Body of pancreas (tissue), 4 donors: ENCODE measurements at places on chromosomes 3 and 15. TPM values are rescaled to one million over a fixed set of nuclear protein-coding genes. Genes with fewer than 3 reads are reported as not detected.
A peak's percentile ranks its signal among the peaks of the same experiment; 100 is the strongest.

GRCh38 chr3:38232701-38233100 lies 32.9 kb upstream of the SLC22A13 start:
- no peak for DNase-seq

CILP gene
- 4.4 TPM for total RNA-seq

GRCh38 chr15:90774731-90775514 lies 57.8 kb downstream of the BLM start:
- DNase-seq, result no peak

GOLGA8S gene
- total RNA-seq, result not detected

- DNase-seq, result peak; percentile 66
These were observed 2.2 kb upstream of the ITIH1 start for GRCh38 chr3:52774901-52775864.

GRCh38 chr3:88195951-88196434 lies 46.2 kb downstream of the C3orf38 start:
- DNase-seq, result no peak

- DNase-seq, result no peak
These were observed 15.3 kb upstream of the SEMA3F start for GRCh38 chr3:50139718-50140423.

RBM15B gene
- 21.1 TPM for total RNA-seq

GRCh38 chr3:62003835-62004234 lies 369.5 kb downstream of the FEZF2 start:
- no peak for DNase-seq

DNA sequence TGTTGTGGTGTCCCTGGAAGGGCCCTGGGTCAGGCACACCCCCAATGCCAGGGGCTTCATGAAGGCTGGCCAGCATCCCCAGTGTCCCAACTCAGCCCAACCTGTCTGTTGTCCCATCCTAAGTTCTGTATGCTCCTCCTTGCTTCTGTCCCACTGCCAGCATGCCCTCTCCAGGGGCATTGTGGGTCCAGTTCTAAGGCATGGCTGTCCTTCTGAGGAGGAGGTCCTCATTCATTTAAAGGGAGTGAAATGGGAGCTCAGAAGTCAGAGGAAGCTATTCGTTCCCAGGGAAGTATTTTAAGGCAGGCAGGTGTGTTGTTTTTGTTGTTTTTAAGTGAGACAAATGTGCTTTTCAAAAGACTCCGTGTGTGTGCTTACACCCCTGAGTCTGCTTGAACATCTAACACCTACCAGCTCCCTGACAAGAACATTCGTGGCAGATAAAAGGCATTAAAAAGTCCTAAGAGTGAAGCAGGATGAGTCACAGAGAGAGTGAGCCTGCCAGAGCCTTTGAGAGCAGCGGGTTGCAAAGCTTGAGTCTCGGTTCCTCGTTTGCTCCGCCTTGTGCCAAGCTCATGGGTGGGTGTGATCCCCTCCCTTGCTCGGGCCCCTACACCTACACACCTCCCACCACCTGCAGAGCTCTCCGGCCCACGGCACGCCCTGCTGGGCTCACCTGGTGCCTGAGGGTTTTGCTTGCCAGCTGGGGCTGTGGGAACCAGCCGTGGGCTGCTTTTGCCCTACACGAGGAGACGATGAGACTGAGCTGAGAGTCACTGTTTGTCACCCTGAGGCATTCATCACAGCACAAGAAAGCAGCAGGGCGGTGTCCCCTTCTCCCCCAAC lies 183.4 kb upstream of the TOPAZ1 start:
- DNase-seq, result no peak

- no peak for DNase-seq
These were observed 22.3 kb downstream of the NCEH1 start for GRCh38 chr3:172688588-172688987.

GRCh38 chr15:52308446-52309153 lies 13.0 kb upstream of the MYO5C start:
- DNase-seq, result no peak

- no peak for DNase-seq
These were observed 277.2 kb downstream of the CHST2 start for GRCh38 chr3:143396790-143397189.

DNA sequence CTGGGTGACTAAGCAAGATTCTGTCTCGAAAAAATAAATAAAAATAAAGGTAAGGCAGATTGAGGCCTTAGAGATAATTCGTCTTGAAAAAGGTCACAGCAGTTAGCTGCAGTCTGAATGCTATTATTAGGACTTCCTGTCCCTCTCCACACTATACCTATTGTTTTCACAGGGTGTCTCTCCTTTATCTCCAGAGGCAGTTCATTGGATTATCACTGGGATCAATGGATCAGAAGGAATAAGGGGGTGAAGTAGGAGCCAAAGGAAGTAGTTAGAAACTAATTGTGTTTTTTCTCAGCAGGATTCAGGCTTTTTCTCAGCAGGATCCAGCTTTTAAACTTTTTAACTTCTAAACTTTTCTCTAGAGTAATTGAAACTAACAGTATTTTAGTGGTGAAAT lies 326.9 kb downstream of the IL5RA start:
- DNase-seq, result no peak

DNA sequence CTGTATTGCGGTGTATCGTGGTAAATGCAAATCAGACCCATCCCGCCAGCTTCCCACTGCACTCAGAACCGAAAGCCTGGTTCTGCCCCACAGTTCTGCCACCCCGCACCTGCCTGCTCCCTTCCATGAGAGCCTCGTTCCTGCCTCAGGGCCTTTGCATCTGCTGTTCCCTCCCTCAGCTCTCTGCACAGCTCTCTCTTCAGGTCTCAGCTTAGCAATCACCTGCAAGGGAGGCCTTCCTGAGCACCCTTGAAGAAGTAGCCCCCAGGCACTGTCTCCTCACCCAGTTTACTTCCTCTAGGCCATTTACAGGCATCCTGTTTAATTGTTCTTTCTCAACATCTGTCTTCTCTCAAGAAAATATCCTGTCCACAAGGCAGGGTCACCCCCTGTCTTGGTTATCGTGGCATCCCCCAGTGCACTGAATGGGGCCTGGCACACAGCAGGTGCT lies 13.3 kb upstream of the IQSEC1 start:
- DNase-seq, result no peak

GRCh38 chr15:101489237-101489598 lies 289 bp downstream of the PCSK6 start:
- peak; percentile 57 for DNase-seq

PLXND1 gene
- total RNA-seq, result 47.7 TPM

COX17 gene
- total RNA-seq, result 13.8 TPM

DNA sequence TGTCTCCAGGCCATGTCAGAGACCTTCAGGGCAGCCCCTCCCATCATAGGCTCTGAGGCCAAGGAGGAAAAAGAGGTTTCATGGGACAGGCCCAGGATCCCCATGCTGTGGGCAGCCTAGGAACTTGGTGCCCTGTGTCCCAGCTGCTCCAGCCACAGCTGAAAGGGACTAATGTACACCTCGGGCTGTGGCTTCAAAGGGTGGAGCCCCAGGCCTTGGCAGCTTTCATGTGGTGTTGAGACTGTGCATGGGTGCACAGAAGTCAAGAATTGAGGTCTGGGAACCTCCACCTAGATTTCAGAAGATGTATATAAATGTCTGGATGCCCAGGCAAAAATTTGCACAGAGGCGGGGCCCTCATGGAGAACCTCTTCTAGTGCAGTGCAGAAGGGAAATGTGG lies 6.6 kb upstream of the SSR3 start:
- DNase-seq, result no peak

- DNase-seq, result no peak
These were observed 143.8 kb upstream of the IL12A start for GRCh38 chr3:159844801-159845261.

CPNE9 gene
- total RNA-seq, result not detected

DNA sequence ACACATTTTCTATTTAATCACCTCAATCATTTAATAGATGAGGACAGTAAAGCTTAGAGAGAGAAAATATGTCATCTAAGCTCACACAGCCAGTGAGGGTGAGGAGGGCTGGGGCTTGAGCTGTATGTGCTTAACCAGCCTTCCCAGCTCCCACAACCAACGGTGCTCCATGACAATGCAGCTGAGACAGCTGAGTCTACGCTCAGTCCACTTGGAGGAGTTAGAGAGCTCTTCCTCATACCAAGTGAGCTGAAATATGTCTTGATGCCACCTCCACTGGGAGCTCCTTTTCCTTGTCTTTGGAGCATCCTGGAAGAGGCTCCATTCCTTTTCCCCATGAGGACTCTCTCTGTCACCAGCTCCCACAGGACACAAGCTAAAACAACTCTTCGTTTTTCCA lies 9.3 kb downstream of the HOMER2 start:
- DNase-seq, result no peak

DNA sequence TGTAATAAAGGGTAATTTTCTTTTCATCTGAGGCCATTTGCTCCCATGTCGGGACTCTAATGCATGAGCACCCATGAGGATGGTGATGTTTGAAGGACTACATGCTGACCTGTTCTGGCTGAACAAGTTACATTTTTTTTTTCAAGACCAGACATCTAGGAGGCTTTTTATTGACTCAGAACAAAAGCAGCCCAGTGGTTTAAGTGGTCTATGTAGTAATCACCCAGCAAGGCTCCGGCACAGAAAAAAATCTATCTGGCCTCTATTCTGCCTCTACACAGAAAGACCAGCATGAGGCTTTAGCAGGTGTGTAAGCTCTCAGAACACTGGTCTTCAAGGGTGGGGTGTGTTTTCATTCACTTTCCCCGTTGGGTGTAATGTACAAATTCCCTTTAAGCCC lies 95.1 kb upstream of the ZBED2 start:
- no peak for DNase-seq

DNA sequence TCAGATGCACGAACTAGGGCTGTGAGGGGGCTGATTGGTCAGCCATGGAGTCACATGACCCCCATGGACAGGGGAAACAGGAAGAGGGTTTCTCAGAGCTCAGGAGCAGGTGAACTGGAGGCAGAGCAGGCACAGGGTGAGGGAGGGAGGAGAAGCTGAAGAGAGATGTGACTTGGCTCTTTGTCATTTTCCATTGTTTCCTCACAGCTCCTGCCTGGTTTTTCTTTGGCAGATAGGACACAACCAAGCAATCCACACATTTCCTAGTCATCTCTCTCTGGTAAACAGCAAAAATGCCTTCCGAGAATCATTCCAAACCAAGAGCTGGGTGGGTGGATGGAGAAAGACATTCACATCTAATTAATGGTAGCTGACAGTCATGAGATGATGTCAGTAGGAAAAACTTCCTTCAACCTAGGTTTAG lies 43.4 kb upstream of the LMCD1 start:
- no peak for DNase-seq

GRCh38 chr3:171095063-171095462 lies 68.5 kb upstream of the SLC2A2 start:
- no peak for DNase-seq

KNG1 gene
- not detected for total RNA-seq

CP gene
- total RNA-seq, result 11.5 TPM

FRMD4B gene
- 14.3 TPM for total RNA-seq

POLQ gene
- total RNA-seq, result 0.66 TPM

MDFIC2 gene
- total RNA-seq, result not detected

DNA sequence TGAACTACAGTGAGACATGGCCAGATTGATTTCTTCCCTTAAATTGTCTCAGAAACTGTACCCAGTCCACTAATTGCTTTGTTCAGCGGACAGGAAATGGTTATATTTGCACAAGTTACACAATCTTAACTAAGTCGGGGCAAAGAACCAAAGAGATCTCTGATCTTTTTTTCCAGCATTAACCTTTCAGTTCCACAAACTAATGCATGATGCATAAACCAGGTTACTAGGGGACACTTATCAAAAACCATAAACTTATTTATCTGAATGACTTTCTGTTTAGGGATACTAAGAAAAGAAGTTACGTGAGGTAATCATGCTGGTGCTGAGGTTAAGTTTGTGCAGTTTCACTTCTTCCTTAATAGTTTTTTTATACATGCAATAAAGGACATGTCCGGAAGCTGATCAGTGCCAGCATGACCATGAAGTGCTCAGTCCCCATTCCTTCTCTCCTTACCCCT lies 22.4 kb downstream of the FNDC3B start:
- DNase-seq, result no peak

DNA sequence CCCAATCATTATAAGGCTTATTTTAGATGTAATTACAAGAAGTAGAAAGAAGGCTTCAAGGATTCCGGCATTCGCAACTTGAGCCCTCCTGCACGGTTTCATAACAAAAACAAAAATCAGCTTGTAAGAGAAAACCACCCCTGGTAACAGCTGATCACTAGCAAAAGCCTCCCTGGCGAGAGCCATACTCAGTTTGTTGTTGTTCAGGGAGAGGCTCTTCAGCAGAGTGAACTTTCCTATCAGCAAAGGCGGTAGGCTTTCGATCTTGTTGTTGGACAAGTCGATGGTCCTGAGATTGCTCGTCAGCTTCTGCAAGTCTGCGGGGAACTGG lies 710 bp downstream of the LRRC57 start:
- DNase-seq, result no peak

DNA sequence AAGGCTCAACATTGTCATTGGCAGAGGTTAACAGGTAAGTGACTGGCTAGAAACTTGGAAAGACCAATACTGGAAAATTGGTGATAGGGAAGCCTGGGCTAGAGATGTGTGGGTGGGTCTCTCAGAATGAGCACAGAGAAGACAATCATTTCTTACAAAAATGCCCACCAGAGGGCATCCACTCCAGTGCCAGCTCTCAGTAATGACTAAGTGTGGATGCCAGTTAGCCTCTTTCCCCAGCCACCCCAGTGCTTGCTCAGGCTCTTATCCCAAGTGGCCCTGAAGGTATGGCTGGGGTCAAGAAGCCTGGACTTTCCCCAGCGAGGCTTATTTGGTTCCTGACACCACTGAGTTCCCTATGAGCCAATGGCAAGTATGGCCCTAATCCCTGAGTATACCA lies 115.9 kb upstream of the ST8SIA2 start:
- DNase-seq, result no peak

DNA sequence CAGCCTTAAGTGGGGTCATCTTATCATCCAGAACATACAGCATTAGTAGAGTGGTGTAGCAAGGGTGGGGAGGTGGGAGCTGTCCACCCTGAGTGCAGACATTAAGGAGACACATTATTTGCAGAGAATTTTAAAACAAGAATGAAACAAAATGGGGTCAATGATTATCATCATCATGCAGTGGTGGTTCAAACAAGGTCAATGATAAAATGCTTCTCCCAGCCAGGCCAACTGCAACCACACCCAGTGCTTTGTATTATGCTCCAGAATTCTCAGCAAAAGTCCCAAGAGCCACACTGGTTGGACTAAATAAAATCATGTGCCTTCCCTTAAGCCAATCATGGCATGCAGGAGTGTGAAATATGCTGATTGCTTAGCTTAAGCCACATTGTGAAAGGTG lies 96.7 kb upstream of the FHIT start:
- DNase-seq, result no peak

GRCh38 chr3:162770551-162770950 lies 1273.9 kb downstream of the OTOL1 start:
- no peak for DNase-seq
